ENCODE measurements at places on chromosomes 6 and 20. TPM values are rescaled to one million over a fixed set of nuclear protein-coding genes. Genes with fewer than 3 reads are reported as not detected.

GRCh38 chr6:139776041-139776440 is 401.6 kb upstream of the CITED2 start:
- H3K27ac ChIP-seq, result no peak overlapping the region
- H3K4me3 ChIP-seq, result no peak overlapping the region
- peak; percentile 39 for DNase-seq

- H3K27ac ChIP-seq, result no peak overlapping the region
- H3K36me3 ChIP-seq, result no peaks in the 10 kb centered on the region
- H3K4me1 ChIP-seq, result no peaks in the 10 kb centered on the region
- no peak overlapping the region for H3K4me3 ChIP-seq
Measured at GRCh38 chr20:45500022-45500421, 15.4 kb downstream of the SPINT3 start.

- no peak for DNase-seq
- H3K27ac ChIP-seq, result no peak overlapping the region
- H3K4me3 ChIP-seq, result no peak overlapping the region
- no peaks in the 10 kb centered on the region for H3K36me3 ChIP-seq
- H3K4me1 ChIP-seq, result no peaks in the 10 kb centered on the region
Measured at GRCh38 chr6:159959976-159960384, 8.9 kb upstream of the IGF2R start.

DNA sequence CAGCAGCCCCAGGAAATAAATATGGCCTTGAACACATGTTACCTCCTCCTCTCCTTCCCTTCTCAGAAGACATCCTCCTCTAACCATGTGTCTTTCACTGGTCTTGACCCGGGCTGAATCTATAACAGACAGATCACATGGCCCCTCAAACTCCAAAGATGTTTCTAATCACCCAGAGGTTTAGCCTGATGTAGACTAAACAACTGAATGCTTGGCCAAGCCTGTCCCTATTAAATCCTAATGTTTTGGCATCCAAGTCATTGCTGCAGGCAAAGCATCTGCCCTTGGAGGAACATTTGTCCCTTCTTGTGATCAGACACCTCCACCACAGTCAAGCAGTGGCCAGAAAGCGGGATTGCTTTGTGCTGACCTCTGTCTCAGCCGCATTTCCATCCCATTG is 65.5 kb downstream of the ANKRD60 start:
- no peaks in the 10 kb centered on the region for H3K27me3 ChIP-seq
- H3K27ac ChIP-seq, result no peak overlapping the region
- DNase-seq, result no peak
- no peaks in the 10 kb centered on the region for H3K4me1 ChIP-seq
- H3K4me3 ChIP-seq, result no peak overlapping the region
- no peaks in the 10 kb centered on the region for H3K36me3 ChIP-seq

GRCh38 chr20:37267667-37268313 is 6.2 kb upstream of the GHRH start:
- no peak overlapping the region for H3K27ac ChIP-seq
- no peak for DNase-seq
- no peak overlapping the region for H3K4me3 ChIP-seq
- H3K27me3 ChIP-seq, result no peaks in the 10 kb centered on the region
- H3K36me3 ChIP-seq, result no peaks in the 10 kb centered on the region

DNA sequence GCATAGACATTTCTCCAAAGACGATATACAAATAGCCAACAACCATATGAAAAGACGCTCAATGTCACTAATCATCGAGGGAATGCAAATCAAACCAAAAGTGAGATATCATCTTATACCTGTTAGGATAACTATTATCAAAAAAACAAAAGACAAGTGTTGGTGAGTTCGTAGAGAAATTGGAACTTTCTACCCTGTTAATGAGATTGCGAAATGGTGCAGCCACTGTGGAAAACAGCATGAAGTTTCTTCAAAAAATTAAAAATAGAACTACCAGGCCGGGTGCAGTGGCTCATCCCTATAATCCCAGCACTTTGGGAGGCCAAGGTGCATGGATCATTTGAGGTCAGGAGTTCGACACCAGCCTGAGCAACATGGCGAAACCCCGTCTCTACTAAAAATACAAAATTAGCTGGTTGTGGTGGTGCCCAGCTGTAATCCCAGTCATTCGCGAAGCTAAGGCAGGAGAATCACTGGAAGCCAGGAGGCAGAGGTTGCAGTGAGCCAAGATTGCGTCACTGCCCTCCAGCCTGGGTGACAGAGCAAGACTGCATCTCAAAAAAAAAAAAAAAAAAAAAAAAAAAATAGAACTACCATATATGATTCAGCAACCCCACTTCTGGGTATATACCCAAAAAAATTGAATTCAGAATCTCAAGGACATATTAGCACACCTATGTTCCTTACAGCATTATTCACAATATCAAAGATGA is 170.0 kb upstream of the ZNF184 start:
- H3K27me3 ChIP-seq, result no peaks in the 10 kb centered on the region
- no peak for DNase-seq
- no peak overlapping the region for H3K4me3 ChIP-seq
- H3K36me3 ChIP-seq, result no peaks in the 10 kb centered on the region

GRCh38 chr20:53126185-53126584 is 154.0 kb downstream of the TSHZ2 start:
- no peaks in the 10 kb centered on the region for H3K27me3 ChIP-seq
- H3K36me3 ChIP-seq, result no peaks in the 10 kb centered on the region
- no peak for DNase-seq
- H3K27ac ChIP-seq, result no peak overlapping the region
- no peaks in the 10 kb centered on the region for H3K4me1 ChIP-seq

DNA sequence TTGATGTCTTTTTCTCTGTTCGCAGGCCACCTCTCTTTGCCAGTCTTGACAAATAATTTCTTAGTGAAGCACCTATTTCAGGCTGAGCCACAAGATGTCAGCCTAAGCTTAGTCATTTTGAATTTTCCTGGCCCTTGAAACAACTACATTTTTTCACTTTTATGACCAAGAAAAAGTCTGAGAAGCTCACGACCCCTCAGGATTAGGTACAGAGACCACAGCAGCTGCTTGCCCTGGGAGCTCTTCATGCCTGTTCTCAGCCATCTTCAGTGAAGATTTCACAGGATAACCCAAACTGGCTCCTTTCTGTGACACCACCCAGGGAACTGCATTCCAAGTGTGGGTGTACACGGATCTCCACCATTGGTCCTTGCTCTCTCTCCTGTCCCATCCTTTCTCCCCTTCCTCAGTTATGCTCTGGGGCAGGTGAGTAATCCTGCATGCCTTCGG is 38.4 kb upstream of the SPTLC3 start:
- no peak overlapping the region for H3K27ac ChIP-seq
- H3K4me1 ChIP-seq, result no peaks in the 10 kb centered on the region
- no peak overlapping the region for H3K4me3 ChIP-seq
- H3K27me3 ChIP-seq, result no peaks in the 10 kb centered on the region
- DNase-seq, result peak; percentile 35

GRCh38 chr6:5314191-5314865 is 53.0 kb downstream of the FARS2 start:
- DNase-seq, result no peak
- H3K4me1 ChIP-seq, result no peaks in the 10 kb centered on the region
- no peak overlapping the region for H3K27ac ChIP-seq

The RSPH4A gene
- total RNA-seq, result 2.6 TPM

GRCh38 chr6:167558246-167559177 is 233.6 kb downstream of the TTLL2 start:
- DNase-seq, result no peak
- no peak overlapping the region for H3K27ac ChIP-seq
- H3K36me3 ChIP-seq, result no peaks in the 10 kb centered on the region
- H3K4me1 ChIP-seq, result peaks cover 25% of the 10 kb centered on the region

GRCh38 chr6:6790891-6791290 is 202.4 kb downstream of the LY86 start:
- H3K4me1 ChIP-seq, result no peaks in the 10 kb centered on the region
- H3K27me3 ChIP-seq, result no peaks in the 10 kb centered on the region
- no peak overlapping the region for H3K4me3 ChIP-seq
- no peak for DNase-seq
- H3K27ac ChIP-seq, result no peak overlapping the region

DNA sequence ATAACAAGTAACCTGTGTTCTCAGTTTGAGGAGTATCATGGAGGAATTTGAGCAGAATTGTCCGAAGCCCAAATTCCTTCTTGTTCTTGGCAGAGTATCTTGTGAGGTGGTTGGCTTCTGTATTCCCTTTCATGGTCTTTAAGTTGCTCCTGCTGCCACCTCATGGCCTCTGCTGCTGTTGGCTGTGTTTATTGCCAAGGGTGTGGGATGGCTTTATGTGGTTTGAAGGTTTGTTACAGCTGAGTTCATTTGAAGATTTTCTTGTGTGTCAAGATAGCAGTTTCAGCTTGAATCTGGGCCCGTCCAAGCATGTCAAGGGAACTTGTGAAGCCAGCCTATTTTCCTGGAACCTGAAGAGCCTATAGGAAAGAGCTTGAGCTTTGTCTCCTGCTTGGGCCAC is 20.2 kb upstream of the TTK start:
- H3K27ac ChIP-seq, result no peak overlapping the region
- no peak for DNase-seq
- H3K4me3 ChIP-seq, result no peak overlapping the region
- H3K27me3 ChIP-seq, result no peaks in the 10 kb centered on the region
- no peaks in the 10 kb centered on the region for H3K36me3 ChIP-seq
- H3K4me1 ChIP-seq, result no peaks in the 10 kb centered on the region

The LRRC73 gene
- total RNA-seq, result not detected

- no peak for DNase-seq
- no peaks in the 10 kb centered on the region for H3K36me3 ChIP-seq
- H3K27ac ChIP-seq, result no peak overlapping the region
- H3K4me3 ChIP-seq, result no peak overlapping the region
Measured at GRCh38 chr6:132289756-132290155, 111.5 kb downstream of the MOXD1 start.

- no peaks in the 10 kb centered on the region for H3K27me3 ChIP-seq
- H3K27ac ChIP-seq, result no peak overlapping the region
- no peak for DNase-seq
- H3K36me3 ChIP-seq, result no peaks in the 10 kb centered on the region
- H3K4me3 ChIP-seq, result no peak overlapping the region
- H3K4me1 ChIP-seq, result no peaks in the 10 kb centered on the region
Measured at GRCh38 chr6:160337991-160338390, 10.2 kb upstream of the SLC22A3 start.

DNA sequence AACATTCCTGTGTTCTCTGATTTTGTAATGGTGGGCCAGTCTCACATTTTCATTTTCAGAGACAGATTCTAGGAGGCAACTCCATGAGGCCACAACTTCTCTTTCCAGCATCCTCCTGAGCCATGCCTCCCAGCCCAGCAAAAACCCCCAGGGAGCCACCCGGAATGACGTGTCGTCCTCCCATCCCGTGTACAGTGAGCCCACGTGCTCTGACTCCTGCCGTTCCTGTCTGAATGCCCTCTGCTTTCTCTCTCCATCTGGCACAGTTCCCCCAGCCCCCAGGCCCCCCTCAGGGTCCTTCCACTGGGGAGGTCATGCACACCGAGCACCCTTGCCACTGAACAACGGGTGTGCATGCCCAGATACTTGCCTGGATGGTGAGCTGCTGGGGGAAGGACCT is 38.0 kb downstream of the C20orf203 start:
- H3K27me3 ChIP-seq, result no peaks in the 10 kb centered on the region
- no peaks in the 10 kb centered on the region for H3K4me1 ChIP-seq
- H3K27ac ChIP-seq, result no peak overlapping the region

The ZSCAN16 gene
- total RNA-seq, result 1.3 TPM

GRCh38 chr6:111162504-111162903 is 75.2 kb downstream of the SLC16A10 start:
- H3K27ac ChIP-seq, result no peak overlapping the region
- H3K27me3 ChIP-seq, result no peaks in the 10 kb centered on the region
- DNase-seq, result no peak
- peaks cover 14% of the 10 kb centered on the region for H3K4me1 ChIP-seq
- H3K36me3 ChIP-seq, result no peaks in the 10 kb centered on the region
- no peak overlapping the region for H3K4me3 ChIP-seq

The TBX18 gene
- 2.0 TPM for total RNA-seq

GRCh38 chr20:7980332-7981046 is 39.1 kb downstream of the TMX4 start:
- H3K36me3 ChIP-seq, result no peaks in the 10 kb centered on the region
- no peaks in the 10 kb centered on the region for H3K27me3 ChIP-seq
- DNase-seq, result no peak
- no peak overlapping the region for H3K4me3 ChIP-seq

DNA sequence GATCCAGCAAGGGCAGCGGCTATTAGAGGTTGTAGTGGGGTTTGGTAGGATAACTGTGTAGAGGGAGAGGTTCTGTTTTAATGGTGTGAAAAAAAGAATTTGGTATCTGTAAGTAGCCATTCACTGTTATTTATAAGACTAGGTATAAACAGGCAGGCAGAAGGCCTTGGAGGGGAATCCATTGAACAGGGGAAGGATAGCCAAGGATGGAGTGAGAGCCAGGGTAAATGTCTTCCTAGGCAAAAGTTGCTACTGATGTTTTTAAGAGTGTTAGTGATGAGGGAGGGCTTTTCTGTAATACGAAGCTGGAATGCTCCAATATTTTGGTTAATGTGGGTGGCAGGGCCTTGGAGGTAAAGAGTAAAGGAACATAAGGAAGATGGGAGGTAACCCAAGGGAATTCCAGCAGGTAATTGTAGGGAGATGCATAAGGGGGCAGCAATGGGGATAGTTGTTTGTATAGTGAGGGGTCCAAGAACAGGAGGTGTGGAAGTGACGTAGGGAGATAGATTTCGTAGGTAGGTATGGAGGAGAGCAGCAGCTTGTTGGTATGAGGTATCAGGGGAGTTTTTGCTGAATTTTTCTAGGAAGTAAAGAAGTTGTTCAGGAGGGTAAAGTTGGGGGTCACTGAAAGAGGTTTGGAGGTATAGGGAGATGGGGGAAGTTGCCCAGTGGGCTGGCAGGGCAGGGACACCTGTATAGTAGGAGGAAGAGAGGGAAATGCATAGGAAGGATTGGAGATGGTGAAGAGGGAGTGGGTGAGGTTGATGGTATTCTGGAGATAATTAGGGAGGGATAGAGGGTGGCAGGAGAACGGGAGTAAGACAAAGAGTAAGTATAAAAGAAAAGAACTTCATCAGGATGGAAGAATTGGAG is 752.4 kb upstream of the ADGRB3 start:
- H3K27ac ChIP-seq, result no peak overlapping the region
- DNase-seq, result no peak
- no peaks in the 10 kb centered on the region for H3K27me3 ChIP-seq
- no peak overlapping the region for H3K4me3 ChIP-seq
- H3K36me3 ChIP-seq, result no peaks in the 10 kb centered on the region
- H3K4me1 ChIP-seq, result no peaks in the 10 kb centered on the region

GRCh38 chr6:148973538-148974208 is 226.8 kb downstream of the UST start:
- no peak for DNase-seq
- H3K27ac ChIP-seq, result no peak overlapping the region
- H3K4me1 ChIP-seq, result peaks cover 9% of the 10 kb centered on the region
- no peaks in the 10 kb centered on the region for H3K27me3 ChIP-seq
- no peak overlapping the region for H3K4me3 ChIP-seq
- H3K36me3 ChIP-seq, result no peaks in the 10 kb centered on the region

The FILIP1 gene
- 6.5 TPM for total RNA-seq

Data from body of pancreas (tissue), 4 donors.